ENCODE measurements at places on chromosomes 3 and 15. TPM values are rescaled to one million over a fixed set of nuclear protein-coding genes. Genes with fewer than 3 reads are reported as not detected.

GRCh38 chr3:67000009-67000408, 1.9 kb downstream of the KBTBD8 start:
- DNase-seq, result no peak

LIPH gene
- total RNA-seq, result 10.9 TPM

DNA sequence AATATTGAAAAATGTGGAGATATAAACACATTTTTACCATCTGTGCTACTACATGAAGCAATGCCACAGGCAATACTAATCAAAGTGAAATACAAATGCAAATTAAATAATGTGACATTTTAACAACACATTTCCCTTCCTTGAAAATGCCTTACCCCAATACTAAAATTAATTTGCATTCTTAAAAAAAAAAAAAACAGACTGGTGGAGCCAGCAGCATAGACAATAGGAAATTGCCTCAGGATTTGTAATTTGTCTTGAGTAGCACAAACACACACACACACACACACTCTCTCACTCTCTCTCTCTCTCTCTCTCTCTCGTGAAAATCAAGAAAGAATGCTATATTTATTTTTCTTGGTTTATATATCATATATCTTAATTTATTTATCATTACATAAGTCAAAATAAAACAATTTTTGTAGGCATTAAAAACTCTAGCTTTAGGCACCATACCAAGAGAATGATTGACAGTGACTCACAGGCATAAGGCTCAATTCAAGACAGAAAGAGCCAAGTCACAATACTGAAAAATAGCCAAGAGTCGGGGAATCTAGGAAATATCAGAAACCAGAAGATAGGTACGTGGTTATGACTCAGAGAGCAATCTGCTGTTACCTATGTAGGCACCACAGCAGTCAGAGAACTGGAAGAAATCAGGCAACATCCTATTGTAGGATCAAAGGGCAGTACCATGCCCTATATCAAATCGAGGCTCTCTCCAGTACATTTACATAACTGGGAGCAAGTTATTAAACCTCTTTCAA, 23.0 kb downstream of the SUCNR1 start:
- DNase-seq, result no peak

DNA sequence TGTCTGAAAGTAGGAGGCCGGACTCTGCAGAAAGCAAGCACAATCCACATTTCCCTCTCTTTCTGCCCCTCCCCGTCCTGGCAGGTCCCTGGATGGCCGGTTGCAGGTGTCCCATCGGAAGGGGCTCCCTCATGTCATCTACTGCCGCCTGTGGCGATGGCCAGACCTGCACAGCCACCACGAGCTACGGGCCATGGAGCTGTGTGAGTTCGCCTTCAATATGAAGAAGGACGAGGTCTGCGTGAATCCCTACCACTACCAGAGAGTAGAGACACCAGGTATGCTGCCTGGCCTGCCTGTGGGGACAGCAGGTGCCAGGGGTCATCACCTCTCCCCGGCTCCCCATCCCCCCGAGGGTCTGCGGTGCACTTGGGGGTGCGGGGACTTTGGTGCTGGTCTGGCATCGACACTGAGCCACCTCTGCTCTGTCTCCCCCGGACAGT, 89.6 kb downstream of the AAGAB start:
- DNase-seq, result no peak
